ENCODE measurements at places on chromosomes 16 and 17.

GRCh38 chr16:84048270-84048669, 5.7 kb upstream of the SLC38A8 start:
- DNase-seq = no peak

GRCh38 chr17:76466775-76467130, 650 bp upstream of the AANAT start:
- no peak for DNase-seq

GRCh38 chr17:36890398-36891168, 46.7 kb upstream of the LHX1 start:
- no peak for DNase-seq

DNA sequence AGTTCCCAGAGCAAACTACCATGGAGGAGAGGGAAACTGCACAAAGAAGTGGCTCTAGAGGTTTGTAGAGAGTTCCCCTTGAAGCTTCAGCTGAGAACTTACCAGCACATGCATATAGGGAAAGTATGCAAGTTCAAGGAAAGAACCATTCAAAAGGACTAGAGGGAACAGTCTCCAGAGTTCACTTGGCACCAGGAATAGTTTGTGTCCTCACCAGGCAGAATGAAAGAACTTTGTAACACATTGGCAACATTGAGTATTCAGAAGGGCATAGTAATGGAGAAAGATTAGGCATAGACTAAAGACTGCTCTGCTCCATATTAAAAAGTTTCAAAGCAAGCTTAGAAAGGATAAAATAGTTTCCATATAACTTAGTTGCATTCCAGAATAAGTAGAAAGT, 155.4 kb upstream of the TOM1L1 start:
- DNase-seq = no peak

DNA sequence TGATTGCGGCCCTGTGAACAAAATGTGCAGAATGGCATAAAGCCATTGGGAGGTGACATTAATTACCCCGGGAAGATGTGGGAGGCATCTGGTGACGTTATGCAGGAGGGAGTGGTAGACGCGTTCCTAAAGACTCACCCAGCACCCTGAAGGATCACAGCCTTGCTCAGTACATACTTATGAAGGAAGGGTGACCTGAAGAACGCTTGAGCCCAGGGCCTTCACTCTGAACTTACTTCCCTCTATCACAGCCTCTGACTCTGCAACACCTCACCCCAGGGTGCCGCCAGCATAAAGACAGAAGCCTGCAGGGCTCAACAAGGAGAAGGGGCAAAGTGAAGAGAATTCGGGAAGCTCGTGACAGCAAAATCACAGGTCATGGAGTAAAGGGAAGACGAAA, 9.4 kb downstream of the MFSD6L start:
- DNase-seq = no peak

DNA sequence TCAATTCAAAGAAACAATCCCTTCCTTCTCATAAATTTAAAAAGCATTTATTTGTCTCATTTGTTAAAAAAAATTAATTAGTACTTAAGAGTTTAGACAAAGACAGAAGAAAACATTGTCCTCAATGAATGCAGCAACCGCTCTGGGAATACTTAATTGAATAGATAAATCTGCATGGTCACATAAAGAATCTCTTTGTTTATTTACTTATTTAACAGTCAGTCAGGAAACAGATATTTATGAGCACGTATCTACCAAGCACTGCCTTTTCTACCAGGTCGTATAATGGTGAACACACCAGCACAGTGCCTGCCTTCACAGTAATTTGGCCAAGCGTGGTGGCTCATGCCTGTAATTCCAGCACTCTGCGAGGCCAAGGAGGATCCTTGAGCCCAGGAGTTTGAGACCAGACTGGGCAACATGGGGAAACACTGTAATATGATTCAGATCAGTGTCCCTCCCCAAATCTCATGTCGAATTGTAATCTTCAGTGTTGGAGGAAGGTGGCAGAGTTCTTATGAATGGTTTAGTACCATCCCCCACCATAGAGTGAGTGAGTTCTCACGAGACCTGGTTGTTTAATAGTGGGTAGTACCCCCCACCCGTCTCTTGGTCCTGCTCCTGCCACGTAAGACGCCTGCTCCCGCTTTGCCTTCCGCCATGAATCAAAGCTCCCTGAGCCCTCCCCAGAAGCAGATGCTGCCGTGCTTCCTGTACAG, 8.1 kb downstream of the WIPI1 start:
- no peak for DNase-seq

DNA sequence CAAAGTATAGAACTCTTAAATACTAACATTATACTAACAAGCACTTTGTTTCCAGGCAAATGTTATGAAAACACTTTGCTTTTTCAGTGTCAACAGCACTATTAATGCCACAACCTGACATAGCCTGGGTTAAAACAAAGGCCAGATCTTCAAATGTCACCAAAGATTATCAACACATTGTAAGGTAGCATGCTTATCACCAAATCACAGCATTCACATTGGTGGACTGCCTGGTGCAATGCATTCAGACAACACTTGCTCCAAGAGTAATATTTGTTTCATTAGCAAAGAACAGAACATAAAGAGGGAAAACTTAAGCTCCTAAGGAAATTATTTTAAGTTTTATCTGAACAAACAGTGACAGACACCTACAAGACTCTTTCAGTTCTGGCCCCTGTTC, 1361.2 kb downstream of the CDH8 start:
- no peak for DNase-seq

DNA sequence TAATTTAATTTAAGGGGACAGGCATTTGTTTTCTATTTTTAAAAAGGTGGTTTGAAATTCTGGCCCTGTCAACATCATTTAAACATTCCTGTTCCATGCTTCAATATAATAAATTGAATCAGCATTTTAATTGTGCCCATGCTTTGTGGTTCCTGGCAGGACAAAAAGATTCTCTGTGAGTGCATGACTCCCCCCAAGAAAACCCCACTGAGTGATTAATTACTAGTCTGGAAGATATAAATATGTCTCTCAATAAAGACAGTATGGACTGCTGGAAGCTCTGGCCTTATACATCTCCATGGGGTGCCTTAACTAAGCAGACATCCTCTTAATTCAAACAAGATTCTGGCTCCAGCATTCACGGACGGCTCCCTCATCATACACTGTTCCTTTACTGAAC, 95.0 kb upstream of the PSMD7 start:
- no peak for DNase-seq

GRCh38 chr16:23840310-23840709, 4.5 kb downstream of the PRKCB start:
- DNase-seq = no peak

GRCh38 chr16:28623172-28623711, 13.4 kb upstream of the SULT1A1 start:
- DNase-seq = peak; percentile 38

DNA sequence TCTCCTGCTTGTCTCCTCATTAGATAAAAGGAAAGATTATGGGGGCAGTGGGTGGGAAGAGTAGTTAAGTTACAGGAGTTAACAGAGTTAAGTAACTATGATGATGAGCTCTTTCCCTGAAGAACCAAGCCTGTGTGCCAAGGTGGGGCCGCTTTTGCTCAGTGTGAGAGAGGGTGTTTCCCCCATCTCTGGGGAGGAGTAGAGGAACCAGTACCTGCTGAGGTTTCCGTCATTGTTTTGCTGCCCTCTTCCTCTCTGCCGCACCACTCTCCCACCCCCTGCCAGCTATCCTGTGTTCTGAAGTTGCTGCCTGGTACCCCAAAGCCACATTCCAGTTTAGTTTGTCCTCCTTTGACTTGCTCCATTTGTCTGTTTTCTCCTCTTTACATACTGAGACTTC, 20.8 kb upstream of the KRT10 start:
- no peak for DNase-seq

DNA sequence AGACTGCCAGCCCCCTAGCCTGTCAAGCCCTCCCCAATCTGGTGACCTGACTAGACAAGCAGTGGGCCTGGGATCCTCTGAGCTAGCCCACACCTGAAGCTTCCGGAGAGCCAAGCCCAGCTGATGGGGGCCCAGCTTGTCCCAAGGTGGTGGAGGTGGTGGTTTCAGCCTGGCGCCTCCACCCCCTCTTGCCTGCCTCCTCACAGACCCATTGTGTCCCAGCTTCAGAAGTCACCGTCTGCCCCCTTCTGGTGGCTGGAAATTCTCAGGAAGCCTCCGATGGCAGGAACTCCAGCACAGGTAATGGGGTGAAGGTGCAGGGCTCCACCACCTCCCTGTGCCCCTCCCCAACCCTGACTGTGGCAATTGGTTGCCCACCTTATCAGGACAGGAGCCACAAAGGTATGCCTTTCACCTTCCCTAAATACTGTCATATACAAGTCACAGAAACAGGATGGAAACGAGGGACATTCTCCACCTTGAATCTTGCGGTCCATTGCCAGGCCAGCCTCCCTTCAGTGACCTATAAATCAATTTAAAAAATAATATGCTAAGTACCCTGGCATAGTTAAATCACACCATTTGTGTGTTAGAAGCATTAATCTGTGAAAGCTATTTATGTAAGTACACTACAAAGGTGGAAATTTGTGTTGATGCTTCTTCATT, 66.0 kb upstream of the ZNF423 start:
- DNase-seq = peak; percentile 63

DNA sequence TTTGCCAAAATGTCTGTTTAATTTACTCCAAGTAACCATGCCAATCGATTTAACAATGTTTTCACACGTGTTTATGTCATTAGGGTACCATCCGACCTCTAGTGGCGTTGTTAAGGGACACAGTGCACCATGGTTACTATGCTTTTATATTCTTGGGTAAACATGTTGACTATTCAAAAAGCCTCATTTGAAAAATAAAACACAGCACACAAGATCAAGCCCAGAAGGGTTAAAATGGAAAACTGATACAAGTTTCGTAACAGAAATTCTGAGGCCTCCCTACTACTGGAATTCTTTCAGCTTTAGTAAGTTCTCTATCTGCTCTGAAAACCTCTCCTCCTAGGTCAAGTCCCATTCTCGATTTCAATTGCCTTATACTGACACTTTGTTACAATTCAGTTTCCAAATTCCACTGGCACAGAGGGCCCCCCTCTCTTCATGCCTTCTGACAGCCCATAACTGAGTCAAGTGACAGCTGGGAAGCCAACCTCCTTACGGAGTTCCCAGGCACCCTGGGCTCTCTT, 2.1 kb downstream of the CFAP20 start:
- peak; percentile 43 for DNase-seq

- no peak for DNase-seq
Observed at GRCh38 chr16:56852968-56853367, 12.0 kb upstream of the SLC12A3 start.

GRCh38 chr17:18246109-18246725, 12.3 kb downstream of the FLII start:
- DNase-seq = no peak

GRCh38 chr16:56625943-56626654, 518 bp downstream of the MT1E start:
- no peak for DNase-seq

DNA sequence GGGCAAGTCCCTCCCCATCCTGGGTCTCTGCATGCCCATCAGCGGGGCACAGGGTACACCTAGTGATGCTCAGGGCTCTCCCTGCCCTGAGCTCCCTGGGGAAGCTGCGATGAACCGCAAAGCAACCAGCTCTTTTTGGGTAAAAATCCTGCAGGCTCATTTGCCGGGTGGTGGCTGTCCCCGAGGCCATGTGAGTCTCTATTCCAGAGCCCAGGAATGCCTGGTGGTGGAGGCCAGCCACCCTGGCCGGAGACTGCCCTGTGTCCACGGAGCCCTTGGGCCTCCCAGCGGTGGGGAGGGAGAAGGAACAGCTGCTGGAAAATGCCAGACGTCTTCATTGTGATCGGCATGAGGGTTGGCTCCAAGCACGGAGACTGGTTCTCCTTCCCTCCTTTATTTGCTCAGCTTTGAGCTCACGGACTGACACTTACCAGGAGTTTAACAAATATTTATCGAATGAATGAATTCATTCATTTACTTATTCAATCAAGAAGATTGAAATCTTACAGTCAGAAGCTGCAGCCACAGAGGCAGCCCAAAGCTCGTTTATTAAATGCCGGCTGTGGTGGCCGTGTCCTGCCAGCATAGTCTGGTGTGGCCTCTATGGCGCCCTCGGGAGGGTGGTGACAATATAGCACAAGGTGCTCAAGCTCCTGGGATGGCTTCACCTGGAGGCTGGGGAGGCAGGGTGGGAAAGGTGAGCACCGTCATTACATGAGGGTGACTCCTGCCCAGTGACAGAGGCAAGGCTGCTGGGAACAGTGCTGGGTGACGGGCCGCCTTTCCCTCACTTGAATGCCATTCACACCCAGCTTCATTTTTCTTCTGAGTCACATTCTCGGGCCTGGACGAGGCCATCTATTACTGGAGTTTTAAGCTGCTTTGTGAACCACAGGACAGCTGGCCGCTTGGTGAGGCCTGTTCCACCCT, 31.1 kb upstream of the JPH3 start:
- DNase-seq = no peak

DNA sequence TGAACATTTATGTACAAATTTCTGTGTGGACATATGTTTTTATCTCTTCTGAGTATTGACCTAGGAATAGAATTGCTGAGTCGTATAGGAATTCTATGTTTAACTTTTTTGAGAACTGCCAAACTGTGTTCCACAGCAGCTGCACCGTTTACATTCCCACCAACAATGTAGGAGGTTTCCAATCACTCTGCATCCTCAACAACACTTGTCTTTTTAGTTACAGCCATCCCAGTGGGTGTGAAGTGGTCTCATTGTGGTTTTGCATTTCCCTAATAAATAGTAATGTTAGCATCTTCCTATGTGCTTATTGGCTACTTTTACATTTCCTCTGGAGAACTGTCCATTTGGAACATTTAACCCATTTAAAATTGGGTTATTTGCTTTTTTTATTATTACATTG, 36.6 kb upstream of the NACA2 start:
- no peak for DNase-seq

GRCh38 chr17:58326609-58327362, 1.8 kb downstream of the TSPOAP1 start:
- DNase-seq = no peak

- no peak for DNase-seq
Observed at GRCh38 chr17:17849147-17849820, 12.5 kb upstream of the SREBF1 start.

DNA sequence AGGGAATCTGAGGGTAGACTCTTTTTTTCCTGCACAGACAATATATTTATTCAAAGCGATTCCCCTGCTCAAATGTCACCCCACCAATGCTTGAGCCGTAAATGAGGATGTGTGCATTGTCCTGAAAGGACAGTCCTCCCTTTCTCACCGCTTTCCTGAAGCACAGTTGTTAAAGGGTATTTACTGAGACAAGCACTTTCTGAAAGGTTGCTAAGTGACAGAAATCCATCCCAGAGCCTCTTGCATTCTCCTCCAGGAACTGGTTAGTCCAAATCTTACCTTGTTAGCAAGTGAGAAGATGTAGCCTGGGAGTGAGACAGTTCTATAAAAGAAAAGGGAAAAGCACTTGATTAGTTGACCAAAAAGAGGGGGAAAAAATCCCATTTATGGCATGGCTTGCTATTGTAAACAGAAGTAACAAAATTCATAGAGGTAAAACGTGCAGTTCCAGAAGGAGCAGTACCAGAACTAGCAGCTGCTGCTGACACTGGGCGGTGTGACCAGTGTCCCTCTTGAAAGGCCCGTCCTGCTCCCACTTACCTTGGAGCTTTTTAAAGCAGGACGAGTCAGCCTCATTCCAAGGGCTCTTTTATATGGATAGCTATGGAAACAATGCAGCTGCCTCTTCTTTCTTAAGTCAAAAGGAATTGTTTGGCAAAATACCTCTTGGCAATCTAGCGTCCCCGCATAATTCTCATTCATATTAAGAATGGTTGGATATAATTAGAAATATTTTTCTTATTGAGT, at the start of gene MYH2:
Gene MYH2, minus strand, starts transcription at position 563 of the 747 bp plus-strand sequence. CDS start 1,738 bp downstream, outside the sequence.
- DNase-seq = no peak

GRCh38 chr16:82649766-82650165, 23.0 kb downstream of the CDH13 start:
- DNase-seq = no peak
